HCEC 1CT (cell line): ENCODE measurements at places on chromosomes 11 and 22.

GRCh38 chr22:31442768-31443489 is 43.5 kb downstream of the DRG1 start:
- no peak for DNase-seq

GRCh38 chr11:12044799-12045198 is 36.4 kb upstream of the DKK3 start:
- DNase-seq = no peak

DNA sequence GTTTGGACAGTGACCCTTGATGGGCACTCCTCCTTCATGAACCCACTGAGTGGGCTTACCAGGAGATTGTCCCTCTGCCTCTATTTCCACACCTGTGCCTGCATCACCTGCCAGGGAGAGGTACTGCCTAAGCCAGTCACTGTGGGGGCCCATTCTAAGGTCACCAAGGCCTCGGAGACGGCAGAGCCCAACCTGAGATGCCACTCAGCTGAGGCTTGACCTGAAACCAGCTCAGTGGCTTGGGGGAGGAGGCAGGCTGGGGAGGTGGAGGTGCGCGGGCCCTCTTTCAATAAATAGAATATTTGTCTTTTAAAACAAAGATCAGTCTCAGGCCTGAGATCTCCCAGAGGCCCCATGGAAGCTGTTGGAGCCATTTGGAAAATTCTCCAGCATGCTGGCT is 84.5 kb downstream of the DHCR7 start:
- DNase-seq = no peak

DNA sequence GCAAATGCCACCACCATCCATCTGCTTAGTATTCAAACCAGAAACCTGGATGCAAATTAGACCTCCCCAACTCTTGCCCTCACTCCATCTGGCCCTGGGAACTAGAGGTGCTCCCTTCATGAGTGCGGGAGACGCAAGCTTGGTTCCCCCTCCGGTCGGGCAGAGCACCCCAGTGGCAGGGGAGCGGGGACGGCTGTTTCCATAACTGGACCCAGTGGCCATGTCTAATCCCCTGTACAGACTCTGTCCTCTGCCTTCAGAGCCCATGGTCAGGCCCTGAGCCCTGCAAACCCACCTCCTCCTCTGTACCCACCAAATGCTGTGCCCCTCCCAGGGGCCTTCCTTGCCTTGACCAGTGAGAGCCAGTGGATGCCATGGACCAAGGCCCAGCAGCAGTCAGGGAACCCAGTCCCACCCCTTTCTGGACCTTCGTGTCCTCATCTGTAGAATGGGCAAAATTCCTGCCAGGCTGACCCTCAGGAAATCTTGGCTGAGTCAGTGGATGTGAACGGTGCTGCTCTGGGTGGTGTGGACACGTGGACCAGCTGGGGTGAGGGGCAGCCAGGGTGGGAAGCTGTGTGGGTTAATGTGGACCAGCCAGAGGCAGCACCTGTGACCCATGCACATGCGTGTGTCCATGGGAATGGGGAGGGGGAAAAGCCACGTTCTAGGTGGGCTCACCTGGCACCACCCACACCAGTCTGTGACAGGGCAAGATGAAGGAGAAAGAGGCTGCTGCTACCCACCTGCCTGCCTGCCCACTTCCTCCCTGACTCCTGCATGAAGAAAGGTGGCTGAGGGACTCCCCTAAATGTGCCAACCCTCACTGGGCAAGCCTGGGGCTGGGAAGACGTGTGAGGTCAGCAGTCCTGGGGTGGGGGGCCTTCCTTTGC is 72.8 kb downstream of the LRRC32 start:
- no peak for DNase-seq
